Thyroid gland (tissue), 4 donors: ENCODE measurements at places on chromosomes 4 and X. TPM values are rescaled to one million over a fixed set of nuclear protein-coding genes. Genes with fewer than 3 reads are reported as not detected.

GRCh38 chrX:136540226-136540625 is 8.2 kb downstream of the VGLL1 start:
- H3K4me1 ChIP-seq = no peaks in the 10 kb centered on the region
- H3K27me3 ChIP-seq = no peaks in the 10 kb centered on the region
- H3K27ac ChIP-seq = no peak overlapping the region
- H3K4me3 ChIP-seq = no peak overlapping the region
- DNase-seq = no peak

ADGRG2 gene
- 2.1 TPM for total RNA-seq

NUDT11 gene
- 1.1 TPM for total RNA-seq

TMEM47 gene
- total RNA-seq = 28.5 TPM

DNA sequence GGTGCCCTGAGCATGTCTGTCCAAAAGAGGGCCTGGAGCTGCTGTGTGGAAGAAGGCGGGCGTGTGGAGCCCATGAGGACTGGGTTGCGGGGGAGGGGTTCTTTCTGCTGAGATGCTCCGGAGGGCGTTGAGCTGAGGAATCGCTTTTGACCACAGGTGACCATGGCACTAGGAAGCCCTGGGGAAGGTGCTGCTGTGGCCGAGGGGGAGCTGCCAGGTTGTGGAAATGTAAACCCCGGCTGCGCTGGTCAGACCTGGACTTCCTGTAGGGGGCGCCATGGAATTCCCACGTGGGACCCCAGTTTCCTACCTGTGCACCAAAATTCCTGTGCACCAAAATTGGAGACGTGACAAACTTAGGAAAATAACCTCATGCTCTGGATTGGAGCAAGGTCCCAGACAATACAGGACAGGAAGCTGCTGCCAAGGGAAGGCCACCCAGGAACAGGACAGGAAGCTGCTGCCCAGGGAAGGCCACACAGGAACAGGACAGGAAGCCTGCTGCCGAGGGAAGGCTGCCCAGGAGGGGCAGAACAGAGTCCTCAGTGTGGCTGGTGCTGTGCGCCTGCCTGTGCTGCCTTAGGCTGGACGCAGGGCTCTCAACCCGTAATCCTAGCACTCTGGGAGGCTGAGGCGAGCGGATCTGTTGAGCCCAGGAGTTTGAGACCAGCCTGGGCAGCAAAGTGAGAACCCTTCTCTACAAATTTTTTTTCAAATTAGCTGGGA is 28.4 kb upstream of the UVSSA start:
- H3K27me3 ChIP-seq = no peaks in the 10 kb centered on the region
- no peak overlapping the region for H3K27ac ChIP-seq
- peaks cover 42% of the 10 kb centered on the region for H3K36me3 ChIP-seq
- no peaks in the 10 kb centered on the region for H3K4me1 ChIP-seq
- DNase-seq = no peak
